ENCODE measurements at places on chromosomes 5 and 9.

- no peak for DNase-seq
These were observed 36.2 kb downstream of the SLC44A1 start for GRCh38 chr9:105280691-105281090.

DNA sequence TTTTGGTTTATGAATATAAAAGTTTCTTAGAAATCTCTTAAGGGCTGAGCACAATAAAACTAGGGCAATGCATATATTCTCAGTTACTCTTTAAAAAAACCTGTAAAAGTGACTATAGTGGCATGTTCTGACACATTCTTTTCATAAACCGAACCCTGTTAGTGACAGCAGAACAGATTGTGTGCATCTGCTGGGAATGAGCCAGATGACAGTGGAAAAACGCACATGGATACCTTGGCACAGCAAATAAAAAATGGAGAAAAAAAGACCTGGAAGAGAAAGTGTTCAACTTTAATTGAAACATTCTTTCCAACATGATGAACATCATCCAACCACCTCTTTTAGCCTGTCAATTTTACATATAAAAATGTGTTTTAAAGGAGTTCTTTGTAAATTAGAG lies 12.7 kb downstream of the MEF2C start:
- DNase-seq, result no peak

- DNase-seq, result no peak
These were observed 299.4 kb downstream of the COX7C start for GRCh38 chr5:86917117-86917579.

- no peak for DNase-seq
These were observed 53.9 kb downstream of the ZCCHC7 start for GRCh38 chr9:37174247-37174646.

DNA sequence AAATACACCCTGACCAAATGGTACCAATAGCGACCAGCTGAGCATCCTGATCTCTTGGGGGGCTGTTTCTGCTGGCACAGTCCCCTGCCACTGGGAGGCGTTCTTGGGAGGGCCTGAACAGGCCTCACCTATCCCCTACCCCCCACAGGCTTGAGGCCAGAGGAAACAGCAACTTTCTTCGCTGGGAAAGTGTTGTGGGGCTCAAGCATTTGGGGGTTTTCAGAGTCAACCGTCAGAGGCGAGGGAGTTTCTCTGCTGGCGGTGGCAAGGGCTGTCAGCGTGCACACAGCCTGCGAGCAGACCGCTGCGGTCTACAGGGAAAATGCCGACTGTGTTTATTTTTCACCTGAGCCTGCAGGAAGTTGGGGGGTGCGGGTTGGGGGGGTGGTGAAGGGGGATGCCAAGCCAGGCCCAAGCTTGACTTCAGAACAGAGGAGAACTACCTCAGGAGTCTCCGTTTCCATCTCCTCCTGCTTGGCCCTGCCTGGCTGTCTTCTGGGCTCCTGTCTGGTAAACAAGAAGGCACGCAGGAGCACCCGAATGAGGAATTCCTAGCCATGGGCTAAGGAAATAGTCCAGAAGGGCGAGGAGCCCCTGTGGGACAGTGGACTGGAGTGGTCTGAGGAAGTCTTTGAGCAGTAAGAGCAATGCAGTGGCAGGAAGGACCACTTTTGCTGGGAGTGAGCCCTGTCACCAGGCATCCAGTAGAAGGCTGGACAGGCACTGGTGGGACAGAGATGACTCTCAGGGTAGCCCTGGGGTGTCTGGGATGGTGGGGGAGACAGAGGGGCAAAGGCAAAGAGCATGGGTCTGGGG lies 18.1 kb downstream of the TCF7 start:
- peak; percentile 69 for DNase-seq

- DNase-seq, result no peak
These were observed 303.5 kb downstream of the IRX1 start for GRCh38 chr5:3899093-3899492.

- DNase-seq, result no peak
These were observed 32.4 kb downstream of the MUSK start for GRCh38 chr9:110700953-110701352.

DNA sequence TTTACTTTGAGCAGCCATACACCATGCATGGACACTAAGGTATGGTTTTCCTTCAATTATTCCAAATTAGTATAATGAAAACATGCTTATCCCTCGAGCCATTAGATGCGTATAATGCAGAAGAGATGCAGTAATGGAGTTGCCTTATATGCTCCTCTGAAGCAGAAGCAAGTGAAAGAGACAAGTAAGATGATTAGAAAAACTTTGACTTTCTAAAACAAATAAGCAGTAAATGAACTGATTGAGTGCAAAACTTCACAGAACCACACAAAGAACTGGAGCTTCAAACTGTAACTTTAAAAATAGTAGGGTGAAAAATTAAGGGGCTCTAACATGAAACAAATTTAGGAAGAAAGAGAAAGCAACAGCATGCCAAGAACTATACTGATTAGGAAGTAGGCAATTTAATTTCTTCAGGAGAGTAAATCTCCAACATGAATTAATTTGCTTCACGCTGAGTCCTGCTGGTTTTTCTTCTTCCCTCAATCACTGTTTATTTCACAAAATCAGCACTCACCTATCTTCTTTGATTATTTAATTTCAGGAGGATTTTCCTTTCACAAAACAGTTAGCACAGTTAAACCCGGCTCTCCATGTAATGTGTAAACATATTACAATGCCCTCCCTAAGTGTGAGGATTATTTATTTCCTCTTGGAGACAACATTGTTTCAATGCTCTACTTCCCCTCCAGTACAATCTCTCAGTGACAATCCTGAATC lies 90.3 kb upstream of the PAM start:
- no peak for DNase-seq

- no peak for DNase-seq
These were observed 36.7 kb downstream of the ARL15 start for GRCh38 chr5:54273715-54274114.

DNA sequence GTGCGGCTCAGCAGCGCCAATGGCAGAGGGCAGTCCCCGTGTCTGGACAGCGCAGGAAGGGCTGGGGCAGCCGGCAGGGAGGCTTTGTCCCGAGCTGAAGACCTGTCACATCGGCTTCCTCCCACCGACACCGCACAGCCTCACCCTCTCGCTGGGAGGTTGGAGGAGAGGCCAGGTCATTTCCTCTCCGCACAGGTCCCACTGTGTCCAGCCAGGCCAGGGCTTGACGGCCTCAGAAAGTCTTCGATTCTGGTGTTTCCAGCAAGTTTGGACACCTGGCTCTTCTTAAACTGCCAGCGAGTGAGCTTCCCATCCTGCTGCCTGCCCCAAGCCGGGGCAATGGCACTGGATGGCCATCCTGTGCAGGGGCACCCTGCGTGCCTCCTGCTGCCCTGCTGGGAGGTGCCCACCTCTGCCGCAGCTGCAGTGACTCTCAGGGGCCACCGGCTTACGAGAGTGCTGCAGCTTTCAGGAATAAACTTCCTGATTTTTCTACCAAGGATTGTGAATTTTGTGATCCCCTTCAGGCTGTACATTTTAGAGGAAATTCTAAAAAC lies 33.9 kb downstream of the AHRR start:
- DNase-seq, result no peak

GRCh38 chr5:172721455-172722326 lies 49.3 kb downstream of the DUSP1 start:
- no peak for DNase-seq

GRCh38 chr5:157999696-158000095 lies 140.8 kb upstream of the CLINT1 start:
- no peak for DNase-seq

DNA sequence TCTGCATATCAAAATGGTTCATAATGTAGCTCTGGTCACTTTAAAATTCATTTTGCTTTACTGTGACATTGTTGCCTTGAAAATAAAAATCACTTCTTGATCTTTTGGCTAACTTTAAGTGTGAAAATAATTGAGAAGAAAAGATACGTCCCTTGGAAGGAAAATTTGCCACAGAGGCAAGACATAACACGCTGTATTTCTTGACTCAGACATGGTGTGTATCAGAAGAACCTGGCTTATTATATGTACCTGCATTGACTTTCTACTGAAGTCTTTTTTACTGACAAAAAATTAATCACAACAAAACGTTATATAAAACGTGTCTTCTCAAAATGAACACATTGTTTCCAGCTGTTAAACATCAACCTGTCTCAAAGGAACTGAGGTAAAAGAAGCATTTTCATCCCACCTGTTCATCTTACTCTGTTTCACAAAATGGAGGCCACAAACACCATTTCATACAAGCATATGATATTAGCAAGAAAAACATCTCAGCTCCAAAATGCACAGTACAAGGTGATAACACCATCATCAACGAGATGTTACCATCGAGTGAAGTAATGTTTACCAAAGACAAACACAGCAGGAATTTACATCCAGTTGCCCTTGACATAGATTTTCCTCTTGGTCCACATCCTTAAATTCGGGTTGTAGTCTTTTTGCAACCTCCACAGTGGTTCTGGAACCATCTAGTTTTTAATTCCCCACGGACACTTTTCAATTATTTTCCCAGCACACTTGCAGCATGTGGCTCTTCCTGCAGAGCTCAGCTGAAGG lies 179.9 kb downstream of the GLIS3 start:
- DNase-seq, result no peak

DNA sequence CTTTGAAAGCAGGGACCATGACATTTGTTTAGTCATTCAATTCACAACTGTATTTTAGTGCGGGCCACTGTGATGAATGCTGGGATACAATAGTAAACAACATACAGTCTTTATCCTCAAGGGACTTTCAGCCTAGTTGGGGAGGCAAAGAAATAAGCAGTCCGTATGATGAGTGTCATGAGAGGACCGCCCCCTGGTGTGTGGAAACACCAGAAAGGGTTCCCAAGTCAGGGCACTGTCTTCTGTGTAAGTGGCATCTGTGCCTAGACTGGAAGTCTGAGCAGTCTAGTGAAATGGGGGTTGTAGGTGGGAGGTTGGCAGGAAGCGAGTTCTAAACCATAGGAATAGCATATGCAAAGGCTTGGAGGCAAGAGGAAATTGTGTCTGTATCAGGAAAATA lies 6.8 kb downstream of the C9orf43 start:
- DNase-seq, result no peak

DNA sequence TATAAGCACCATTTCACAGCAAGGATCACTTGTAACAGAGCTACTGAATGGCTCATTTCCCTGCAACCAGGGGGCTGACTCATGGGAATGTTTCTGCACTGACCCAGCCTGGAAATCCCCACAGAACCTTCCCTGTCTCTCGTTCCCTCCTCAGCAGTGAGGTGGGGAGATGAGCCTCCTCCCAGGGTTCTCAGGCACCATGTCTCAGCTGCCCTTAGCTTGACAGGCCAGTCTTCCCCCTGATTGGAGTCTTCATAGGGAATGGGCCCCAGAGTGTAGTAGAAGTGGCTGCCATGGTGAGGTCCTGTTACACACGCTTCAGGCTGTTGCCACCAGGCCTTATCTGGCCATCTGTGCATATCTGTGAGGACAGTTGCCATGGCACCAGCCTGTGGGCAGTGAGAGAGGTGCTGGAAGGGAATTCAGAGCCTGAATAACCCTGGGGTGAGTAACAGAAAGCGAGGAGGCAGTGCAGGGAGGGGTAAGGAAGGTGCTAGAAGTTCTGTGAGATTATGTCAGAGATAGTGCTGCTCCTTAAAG lies 324.4 kb downstream of the ENC1 start:
- DNase-seq, result peak; percentile 3

DNA sequence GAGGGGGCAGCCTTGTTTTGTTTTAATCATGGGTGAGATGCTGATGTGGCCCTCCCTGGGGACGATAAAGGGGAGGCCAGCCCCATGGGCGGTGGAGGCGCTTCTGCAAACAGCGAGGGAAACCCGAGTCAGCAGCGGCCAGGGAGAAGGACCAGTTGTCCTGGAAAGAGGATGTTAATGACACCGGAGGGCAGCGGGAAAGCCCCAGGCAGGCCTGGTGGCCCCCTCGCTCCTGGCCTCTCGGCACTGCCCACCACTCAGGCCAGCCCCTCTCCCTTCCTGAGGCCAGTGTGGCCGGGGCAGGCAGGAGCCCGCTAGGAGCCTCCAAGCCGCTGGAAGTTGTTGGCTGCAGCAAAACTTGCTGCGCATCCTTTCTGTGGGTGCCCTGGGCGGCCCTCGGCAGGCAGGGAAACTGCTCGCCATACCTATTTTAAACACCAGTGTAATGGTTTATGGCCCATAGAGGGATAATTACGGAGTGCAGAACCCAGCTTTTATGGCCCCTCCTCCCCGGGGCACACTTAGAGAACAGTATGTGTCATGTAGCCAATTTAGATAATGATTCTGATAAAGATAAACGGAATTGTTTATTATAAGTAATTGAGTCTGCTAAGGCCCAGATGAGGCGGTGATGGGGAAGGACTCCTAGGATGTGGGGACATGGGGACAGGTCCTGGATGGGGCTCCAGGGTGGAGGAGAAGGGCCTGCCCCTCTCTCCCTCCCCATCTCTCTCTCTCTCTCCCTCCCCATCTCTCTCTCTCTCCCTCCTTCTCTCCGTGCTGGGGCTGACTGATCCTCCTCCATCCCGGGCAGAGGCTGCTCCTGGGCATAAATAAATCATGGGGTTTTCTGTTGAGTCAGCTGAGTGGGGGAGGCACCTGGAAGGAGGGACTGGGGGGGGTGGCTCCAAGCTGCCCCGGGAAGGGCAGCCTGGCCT lies 36.9 kb downstream of the LMX1B start:
- DNase-seq, result no peak

- no peak for DNase-seq
These were observed 97.9 kb upstream of the RANBP6 start for GRCh38 chr9:6113312-6113711.

DNA sequence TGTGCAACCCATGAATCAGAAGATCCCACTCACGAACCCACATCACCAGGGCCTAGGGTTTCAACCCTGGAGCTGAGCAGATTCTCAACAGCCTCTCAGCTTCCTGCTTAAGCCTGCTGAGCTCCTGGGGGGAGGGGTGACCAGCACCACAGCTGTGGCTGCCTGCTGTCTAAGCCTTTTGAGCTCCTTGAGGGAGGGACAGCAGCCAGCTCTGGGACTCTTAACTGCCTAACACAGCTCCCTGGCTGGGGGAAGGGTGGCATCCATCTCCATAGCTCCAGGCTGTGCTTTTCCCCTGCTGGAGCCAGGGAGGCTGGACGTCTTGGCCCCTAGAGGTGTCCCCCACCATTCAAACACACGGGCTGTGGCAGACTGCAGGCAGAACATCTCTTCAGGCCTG lies 250.3 kb downstream of the DMAC1 start:
- no peak for DNase-seq

- no peak for DNase-seq
These were observed 84.5 kb downstream of the MEGF10 start for GRCh38 chr5:127375124-127375523.

- DNase-seq, result no peak
These were observed 4.1 kb downstream of the PCSK5 start for GRCh38 chr9:75894566-75894965.

- DNase-seq, result peak; percentile 33
These were observed at the start of gene CMBL for GRCh38 chr5:10307206-10308148. CMBL (minus strand) TSS chr5:10307902; CDS start chr5:10290762, 17,140 bp downstream.

DNA sequence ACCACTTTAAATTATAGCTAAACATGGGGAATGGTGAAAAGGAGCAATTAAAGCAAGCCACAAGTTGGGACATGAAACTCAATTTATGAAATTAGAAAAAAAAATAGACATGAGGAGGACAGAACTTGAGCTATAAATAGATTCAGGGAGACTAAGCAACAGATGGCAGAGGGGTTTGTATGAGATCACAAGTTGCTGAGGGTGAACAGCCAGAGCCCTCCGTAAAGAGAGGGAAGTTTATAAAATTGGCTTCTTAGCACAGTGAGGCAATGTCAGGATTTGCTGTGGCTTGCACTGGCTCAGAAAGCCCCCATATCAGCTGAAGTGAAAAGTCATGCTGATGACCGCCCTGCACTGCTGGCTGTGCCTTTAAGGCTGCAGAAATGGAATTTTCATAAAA lies 443.4 kb upstream of the CD180 start:
- no peak for DNase-seq

Data from stimulated activated CD4-positive, alpha-beta T cell treated with anti-CD3 and anti-CD28 coated beads, Interleukin-4, amount 100 ng/mL, for 1 hour (primary cell).